ENCODE measurements at places on chromosomes 5 and 9.

- no peak for ATAC-seq
These were observed 31.1 kb downstream of the FOXD1 start for GRCh38 chr5:73417303-73418034.

DNA sequence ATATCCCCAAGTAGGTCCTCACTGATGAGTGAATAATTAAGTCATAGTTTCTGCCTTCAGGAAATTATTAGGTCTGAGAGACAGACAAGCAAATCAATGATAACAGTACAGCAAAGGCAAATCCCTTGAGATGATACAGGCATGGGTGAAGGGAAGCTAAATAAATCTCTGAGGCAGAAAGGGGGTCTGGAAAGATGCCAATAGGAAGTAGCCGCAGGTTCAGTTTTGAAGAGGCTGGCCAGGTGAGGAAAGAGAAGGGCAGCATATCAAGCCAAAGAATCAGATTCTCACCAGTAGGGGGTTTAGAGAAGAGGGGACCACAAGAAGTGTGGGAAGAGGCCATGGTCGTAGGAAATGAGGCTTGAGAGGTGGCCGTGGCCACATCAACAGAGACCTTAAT, 85.8 kb downstream of the KIAA1958 start:
- no peak for ATAC-seq

GRCh38 chr5:35853631-35854030, 3.1 kb upstream of the IL7R start:
- ATAC-seq = peak; percentile 24

- ATAC-seq = no peak
These were observed 87.1 kb downstream of the OSTF1 start for GRCh38 chr9:75175395-75175794.

DNA sequence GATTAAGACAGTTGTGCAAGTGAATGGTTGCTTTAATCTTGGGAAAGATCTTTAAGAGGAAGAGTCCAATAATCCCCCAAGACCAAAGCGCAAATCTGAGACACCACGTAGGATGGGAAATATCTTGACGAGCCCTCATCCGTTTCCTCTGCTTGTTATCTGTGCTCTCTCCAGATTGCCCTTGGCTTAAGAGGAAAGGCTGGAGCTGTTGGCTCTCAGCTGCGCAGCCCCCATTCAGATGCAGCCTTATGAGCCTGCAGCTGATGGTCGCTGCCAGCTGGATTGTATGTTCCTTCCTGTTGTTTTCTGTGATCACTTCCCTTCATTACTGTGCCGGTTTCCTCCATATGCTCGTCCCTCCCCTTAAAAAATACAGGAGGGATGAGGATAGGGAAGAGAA, 47.7 kb downstream of the PWWP2A start:
- ATAC-seq = no peak

DNA sequence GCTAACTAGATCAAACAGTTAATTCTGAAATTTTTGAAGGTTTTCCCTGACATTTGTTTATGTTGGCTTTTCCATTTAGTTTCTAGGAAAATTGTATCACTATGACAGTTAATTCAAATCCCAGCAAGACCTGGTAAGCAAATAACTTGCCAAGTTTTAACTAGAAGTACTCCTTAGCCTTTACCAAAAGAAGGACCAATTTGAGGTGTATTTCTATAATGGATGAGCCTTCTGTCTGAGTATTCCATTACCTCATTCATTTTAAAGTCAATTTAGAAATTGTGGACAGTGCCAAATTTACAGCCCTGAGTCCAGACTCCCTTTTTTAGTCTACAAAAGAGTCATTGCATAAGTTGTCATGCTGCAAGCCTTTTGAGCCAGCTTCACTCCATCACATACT, 687.6 kb downstream of the CETN3 start:
- ATAC-seq = no peak

GRCh38 chr5:111584651-111585050, 72.3 kb upstream of the STARD4 start:
- no peak for ATAC-seq

DNA sequence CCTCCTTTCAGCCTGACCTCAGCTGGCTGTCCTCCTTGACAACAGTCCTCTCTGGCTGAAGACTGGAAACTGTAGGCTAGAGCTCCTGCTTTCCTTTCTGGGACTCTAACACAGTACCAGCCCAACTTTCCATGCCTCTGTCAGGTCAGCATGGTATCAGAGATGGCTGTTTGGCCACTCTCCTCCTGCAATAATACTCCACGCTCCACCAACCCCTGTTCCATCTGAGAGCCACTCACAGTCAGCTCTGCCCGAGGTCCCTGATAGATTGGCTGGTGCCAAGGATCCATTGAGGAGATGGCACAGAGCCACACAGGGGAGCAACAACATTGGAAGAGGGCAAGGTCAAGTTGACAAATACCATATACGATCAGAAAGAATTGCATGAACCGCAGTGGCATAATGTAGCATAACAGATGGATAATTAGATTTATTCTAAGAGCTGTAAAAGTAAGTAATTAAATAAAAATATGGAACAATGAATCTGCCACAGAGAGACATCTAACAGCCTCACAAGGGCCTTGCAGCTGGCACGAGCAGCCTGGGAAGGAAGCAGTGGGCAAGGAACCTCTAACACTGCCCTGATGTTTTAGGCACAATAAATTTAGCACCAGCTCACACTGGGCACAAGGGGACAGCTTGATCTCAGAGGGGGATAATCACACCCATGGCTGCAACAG, 94.3 kb upstream of the LRRTM2 start:
- no peak for ATAC-seq

- ATAC-seq = no peak
These were observed 8.8 kb downstream of the SLC12A7 start for GRCh38 chr5:1103093-1103492.

- no peak for ATAC-seq
These were observed 55.2 kb downstream of the C9orf85 start for GRCh38 chr9:71966601-71967000.

GRCh38 chr5:53956632-53957031, 353.7 kb downstream of the ARL15 start:
- no peak for ATAC-seq

- no peak for ATAC-seq
These were observed 107.6 kb downstream of the FGF1 start for GRCh38 chr5:142578161-142578830.

DNA sequence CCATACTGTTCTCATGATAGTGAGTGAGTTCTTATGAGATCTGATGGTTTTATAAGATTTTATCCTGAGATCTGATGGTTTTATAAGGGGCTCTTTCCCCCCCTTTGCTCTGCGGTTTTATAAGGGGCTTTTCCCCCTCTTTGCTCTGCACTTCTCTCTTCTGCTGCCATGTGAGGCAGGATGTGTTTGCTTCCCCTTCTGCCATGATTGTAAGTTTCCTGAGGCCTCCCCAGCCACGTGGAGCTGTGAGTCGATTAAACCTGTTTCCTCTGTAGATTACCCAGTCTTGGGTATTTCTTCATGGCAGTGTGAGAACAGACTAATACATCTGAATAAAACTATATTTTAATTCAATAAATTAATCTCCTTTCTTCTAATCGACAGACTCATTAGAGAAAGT, 64.9 kb upstream of the ZSWIM6 start:
- ATAC-seq = no peak

DNA sequence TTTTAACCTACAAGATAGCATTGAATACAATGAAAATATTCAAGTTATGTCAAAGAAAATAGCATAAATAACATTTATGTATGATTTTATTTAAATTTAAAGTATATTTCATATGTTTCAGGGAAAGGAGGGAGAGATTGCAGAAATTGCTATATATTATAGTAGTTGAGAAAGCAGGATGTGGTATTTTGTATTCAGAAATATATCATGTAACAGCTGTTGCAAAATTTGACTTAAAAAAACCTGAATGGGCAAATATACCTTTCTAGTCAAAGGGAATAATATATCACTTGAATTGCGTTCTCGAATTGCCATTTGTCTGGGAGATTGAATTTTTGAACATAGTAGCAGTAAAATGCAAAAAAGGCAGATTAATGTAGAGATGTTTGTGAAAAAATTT, 80.6 kb downstream of the PAM start:
- no peak for ATAC-seq

DNA sequence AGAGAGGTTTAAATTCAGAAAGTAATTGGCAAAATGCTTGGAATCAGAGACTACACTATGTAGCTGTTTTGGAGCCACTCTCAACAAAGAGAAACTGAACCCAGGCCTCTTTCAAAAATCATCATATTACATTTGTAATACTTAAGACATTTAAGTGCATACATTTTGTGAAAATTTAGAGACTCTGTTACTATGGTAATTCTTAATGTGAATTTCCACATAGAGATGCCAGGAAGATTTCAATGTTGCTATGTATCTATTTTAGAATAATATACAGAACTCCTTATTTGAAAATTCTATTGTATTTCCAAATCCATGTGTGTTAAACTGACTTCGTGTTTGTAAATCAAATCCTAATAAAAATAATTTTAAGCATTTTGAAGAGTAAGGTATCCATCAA, 1260.9 kb upstream of the C9orf72 start:
- no peak for ATAC-seq

DNA sequence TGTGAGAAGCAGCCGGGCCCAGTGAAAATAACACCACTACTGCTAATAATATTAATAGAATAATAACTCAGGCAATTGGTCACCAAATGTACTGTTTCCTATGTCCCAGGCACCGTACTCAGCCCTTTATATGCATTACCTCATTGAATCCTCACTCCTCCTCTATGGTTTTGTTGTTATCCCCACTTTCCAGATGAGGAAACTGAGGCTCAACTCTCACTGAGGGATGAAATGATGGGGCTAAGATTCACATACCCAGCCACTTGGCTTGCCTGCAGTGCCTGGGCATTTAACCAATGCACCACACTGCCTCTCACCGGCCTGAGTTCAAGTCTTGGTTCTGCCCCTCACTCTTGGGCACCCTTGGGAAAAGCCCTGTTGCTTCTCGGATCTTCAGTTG, 34.1 kb downstream of the WHRN start:
- no peak for ATAC-seq

DNA sequence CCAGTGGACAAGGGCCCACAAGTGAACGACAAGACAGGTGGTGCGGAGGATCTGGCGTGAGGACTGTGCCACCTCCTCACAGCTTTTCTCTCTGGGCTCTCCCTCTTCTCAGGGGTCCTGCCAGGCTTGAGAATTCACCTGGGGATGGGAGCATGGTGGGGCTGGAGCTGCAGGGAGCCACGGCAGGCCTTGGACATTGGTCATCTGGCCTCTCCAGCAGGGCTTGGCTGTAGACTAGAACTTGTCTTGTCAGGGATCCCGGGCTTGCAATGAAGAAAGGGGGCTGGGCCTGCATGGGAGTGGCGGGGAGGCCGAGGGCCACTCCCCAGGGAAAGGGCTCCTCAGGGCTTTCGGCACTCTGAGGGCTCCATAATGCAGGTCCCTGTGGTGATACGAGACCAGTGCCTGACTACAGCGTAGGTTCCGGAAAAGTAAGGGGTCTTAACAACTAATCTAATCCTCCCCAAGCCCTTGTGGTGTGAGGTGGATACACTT, 126.7 kb downstream of the MACROH2A1 start:
- ATAC-seq = no peak

DNA sequence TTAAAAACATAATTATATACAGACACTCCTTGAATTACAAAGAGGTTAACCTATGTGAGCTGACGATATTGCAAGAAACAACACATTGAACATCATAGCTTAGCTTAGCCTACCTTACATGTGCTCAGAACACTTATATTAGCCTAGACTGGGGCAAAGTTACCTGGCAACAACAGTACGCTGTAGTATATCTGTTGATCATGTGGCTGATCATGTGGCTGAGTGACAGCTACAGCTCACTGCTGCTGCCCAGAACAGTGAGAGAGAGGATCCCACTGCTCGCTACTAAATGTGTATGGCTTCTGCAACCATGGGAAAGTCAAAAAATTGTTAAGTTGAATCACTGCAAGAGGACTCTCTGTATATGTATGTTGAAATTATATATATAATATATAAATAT, 169.9 kb downstream of the CDH9 start:
- no peak for ATAC-seq

GRCh38 chr5:77140350-77140749, 53.3 kb upstream of the ZBED3 start:
- ATAC-seq = no peak

GRCh38 chr9:18768951-18769622, 263.9 kb downstream of the SAXO1 start:
- peak; percentile 68 for ATAC-seq

DNA sequence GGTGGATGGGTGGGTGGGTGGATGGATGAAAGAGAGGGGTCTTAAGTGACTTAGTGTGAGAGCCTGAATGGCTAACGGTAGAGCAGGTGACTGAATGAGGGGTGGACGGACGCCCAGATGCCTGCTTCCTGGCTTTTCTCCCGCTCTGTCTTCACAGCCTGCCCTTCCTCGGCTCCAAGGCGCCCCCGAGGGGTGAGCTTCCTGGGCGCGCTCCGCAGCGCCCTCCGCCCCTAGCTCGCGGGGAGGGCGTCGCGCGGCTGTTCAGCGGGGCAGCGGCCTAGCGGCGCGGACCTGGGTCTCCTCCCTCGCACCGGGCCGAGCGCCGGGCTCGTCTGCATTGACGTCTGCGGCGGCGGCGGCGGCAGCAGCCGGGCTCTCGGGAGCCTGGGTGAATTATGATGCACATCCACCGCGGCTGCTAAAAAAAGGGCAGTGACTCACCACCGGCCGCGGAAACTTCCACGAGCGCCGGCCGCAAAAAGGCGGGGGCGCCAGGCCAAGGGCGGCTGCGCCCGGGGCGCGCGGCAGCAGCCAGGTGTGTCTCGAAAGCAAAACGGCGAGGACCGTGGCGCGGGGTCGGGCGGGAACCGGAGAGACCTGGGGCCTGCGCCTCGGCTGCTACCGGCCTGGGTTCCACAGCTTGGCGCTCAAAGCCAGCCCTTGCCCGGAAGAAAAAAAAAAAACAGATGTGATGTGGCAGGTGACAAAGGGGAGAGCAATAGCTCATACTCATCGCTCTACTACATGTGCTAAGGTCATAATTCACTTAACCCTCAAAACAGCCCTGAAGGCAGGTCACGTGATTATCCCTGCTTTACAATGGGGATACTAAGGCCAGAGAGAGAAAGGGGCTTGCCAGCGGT, 143.0 kb upstream of the ADRA1B start:
- ATAC-seq = peak; percentile 96

GRCh38 chr9:119091074-119091473, 278.2 kb downstream of the BRINP1 start:
- no peak for ATAC-seq

- peak; percentile 53 for ATAC-seq
These were observed 10.4 kb downstream of the PTCH1 start for GRCh38 chr9:95506428-95506677.

GRCh38 chr9:14062586-14063221, 251.2 kb downstream of the NFIB start:
- no peak for ATAC-seq

DNA sequence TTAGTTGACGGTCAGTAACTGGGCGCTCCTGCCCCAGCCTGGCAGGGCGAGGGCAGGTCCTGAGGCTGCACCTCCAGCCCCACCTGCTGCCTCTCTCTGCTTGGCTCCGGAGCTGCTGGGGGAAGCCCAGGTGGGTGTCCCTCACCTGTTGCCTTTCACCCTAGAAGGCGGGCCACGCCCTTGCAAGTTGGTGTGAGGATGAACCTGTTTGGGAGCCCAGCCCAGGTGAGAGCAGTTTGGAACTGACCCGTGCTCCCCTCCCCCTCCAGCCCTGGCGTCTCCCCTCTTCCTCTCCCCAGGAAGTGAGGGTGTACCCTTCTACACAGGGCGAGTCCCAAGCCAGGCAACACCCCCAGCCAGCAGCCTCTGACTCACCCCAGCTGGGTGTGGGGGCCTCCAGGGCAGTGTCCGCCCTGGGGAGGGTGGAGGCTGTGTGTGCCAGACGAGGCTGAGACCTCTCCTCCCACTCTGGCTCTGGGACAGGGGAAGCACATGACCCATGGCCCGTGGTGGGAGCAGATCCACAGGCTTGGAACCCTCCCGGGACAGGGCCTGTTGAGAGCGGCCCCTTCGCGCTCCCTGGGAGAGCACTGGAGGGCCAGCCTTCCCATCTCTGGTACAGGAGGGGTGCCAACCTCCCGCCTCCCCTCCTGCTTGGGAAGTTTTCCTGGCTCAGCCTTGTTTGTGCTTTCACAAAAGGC, 10.4 kb downstream of the LRRC8A start:
- ATAC-seq = peak; percentile 48
